ENCODE measurements at places on chromosomes 5 and 9. TPM values are rescaled to one million over a fixed set of nuclear protein-coding genes. Genes with fewer than 3 reads are reported as not detected.

DNA sequence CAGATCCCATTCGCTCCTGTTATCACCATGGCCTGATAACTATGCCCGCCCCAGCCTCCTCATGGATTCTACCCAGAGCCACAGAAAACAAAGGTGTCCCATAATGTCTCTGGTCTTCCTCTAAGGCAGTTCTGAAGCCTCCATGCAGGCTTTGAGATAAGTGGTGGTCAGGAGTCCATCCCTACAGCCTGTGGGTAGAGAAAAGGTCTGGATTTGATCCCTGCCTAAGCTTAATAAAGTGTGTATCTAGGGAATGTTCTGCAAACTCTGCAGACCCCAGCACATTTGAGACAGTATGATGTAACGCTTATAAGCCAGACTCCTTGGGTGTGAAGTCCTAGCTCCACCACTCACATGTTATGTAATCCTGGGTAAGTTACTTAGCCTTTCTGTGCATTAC, 187.3 kb downstream of the MAPKAP1 start:
- no peak overlapping the region for H3K4me3 ChIP-seq
- H3K36me3 ChIP-seq = peaks cover 1% of the 10 kb centered on the region

GRCh38 chr5:39640552-39640951, 215.8 kb upstream of the DAB2 start:
- H3K4me1 ChIP-seq = no peaks in the 10 kb centered on the region
- H3K36me3 ChIP-seq = no peaks in the 10 kb centered on the region
- H3K27me3 ChIP-seq = no peaks in the 10 kb centered on the region
- H3K27ac ChIP-seq = no peak overlapping the region

IL9 gene
- not detected for total RNA-seq

DNA sequence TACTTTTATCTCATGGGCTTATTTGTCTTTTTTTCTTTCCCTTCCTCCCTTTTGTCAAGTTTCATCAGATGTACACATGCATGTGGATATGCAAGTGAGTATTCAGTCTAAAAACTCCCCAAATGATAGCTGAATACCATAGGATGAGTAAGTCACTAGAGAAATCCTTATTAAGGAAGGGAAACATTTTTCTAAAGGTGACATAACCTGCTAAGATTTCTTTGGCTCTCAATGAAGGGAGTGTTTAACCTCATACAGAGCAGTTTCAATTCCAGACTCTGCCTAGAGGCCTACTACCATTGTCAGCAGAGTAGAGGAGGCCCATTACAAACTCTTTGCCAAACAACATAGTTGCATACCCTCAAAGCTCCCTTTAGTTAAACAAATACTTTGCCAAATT, 192.4 kb downstream of the ARHGEF28 start:
- H3K4me1 ChIP-seq = peaks cover 38% of the 10 kb centered on the region
- no peaks in the 10 kb centered on the region for H3K36me3 ChIP-seq
- H3K4me3 ChIP-seq = no peak overlapping the region
- H3K27ac ChIP-seq = peak overlapping the region; percentile 91

GRCh38 chr5:14184082-14184481, 40.9 kb downstream of the TRIO start:
- no peaks in the 10 kb centered on the region for H3K27me3 ChIP-seq
- no peak for DNase-seq
- no peaks in the 10 kb centered on the region for H3K36me3 ChIP-seq

- H3K27me3 ChIP-seq = peaks cover 3% of the 10 kb centered on the region
- no peak overlapping the region for H3K4me3 ChIP-seq
- peaks cover 8% of the 10 kb centered on the region for H3K4me1 ChIP-seq
- H3K36me3 ChIP-seq = no peaks in the 10 kb centered on the region
- H3K27ac ChIP-seq = no peak overlapping the region
- no peak for DNase-seq
These were observed 186.7 kb downstream of the DRD1 start for GRCh38 chr5:175257128-175257846.

DNA sequence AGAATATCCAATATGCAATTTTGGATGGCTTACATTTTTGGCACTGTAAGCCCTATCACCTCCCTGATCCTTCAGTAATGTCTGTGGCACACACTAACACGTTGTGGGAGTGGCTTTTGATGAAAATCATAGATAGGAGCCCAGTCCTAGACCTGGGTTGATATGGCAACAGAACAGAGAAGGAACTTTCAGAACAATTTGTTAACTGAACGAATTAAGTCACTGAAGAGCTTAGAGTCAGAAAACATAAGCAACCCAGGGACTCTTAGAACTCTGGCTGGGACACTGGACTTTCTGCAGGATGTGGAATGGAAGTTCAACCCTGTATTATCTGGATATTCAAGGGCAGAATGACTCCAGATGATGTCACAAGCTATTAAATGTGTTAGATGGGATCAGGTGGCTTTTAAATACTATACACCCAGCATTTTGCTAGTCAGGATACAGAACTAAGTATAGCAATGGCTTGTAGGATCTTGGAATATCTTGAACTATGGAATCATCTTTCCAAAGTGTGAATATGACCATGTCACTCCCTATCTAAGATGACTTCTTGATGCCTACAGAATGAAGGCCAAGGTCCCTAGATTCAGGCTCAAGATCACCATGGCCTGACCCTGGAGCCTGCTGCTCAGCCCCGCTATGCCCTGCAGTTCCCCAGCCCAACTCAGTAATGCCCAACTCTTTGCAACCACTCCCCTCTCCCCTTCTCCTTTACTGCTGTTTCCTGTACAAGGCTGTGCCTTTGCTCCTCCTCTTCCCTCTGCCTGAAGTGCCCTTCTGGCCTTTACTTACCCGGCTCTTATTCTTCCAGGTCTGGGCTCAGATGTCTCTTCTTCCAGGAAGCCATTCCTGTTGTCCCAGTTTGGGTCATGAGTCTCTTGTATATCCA, 42.8 kb downstream of the VLDLR start:
- no peak for DNase-seq
- H3K4me3 ChIP-seq = no peak overlapping the region
- no peaks in the 10 kb centered on the region for H3K27me3 ChIP-seq
- H3K4me1 ChIP-seq = peaks cover 19% of the 10 kb centered on the region
- no peak overlapping the region for H3K27ac ChIP-seq
- H3K36me3 ChIP-seq = no peaks in the 10 kb centered on the region

LEAP2 gene
- 0.60 TPM for total RNA-seq

DNA sequence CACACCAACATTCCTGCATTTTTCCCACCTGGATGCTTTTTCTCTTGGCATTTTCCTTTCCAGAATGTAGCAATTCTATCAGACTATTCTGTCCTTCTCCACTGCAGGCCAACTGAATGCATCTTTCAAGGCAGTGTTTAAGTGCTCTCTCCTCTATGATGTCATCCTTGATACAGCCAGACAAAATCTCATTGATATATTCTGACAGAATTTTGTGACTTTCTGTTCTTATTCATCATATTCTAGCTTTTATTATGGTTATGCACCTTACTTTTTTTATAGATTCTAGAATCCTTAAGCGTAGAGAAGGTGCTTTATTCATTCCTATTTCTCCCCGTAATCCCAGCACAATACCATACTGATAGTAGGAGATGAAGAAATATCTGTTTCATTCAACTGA, 355.5 kb upstream of the CCNH start:
- no peak overlapping the region for H3K27ac ChIP-seq
- no peaks in the 10 kb centered on the region for H3K4me1 ChIP-seq
- H3K27me3 ChIP-seq = peaks cover 21% of the 10 kb centered on the region
- H3K4me3 ChIP-seq = no peak overlapping the region
- no peak for DNase-seq
- H3K36me3 ChIP-seq = no peaks in the 10 kb centered on the region

DNA sequence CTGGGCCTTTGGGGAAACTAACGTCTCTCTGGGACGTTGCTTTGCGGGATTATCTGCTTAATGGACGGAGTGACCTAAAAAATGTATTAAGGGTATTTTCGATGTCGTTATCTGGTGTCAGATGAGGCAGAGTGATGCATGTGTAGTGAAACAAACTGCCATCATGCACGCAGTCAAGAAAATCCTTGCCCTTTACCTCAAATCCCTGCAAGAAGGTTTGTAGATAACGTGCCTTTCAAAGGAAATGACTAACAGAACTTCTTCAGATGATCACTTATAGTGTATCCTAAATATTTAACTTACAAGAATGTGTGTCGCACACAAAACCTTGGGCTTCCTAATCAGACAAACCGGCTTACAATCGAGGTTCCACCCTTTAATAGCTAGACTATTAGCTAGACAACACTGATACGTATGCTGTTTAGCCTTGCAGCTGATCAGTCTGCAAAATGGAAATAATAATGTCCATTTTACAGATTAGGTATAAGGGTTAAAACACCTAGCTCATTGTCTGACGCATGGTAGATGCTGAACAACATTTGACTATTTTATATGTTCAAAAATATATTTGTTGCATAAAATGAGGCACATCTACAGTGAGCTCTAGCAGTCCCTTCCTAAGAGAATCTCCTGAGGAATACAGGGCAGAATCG, 541 bp upstream of the TBCA start:
- H3K27ac ChIP-seq = peak overlapping the region; percentile 99
- peak overlapping the region; percentile 89 for H3K4me3 ChIP-seq
- no peaks in the 10 kb centered on the region for H3K27me3 ChIP-seq
- DNase-seq = no peak

GZMA gene
- total RNA-seq = not detected

Measured in chondrocyte (in vitro differentiated cells).